Breast epithelium (tissue), 4 donors: ENCODE measurements at places on chromosomes 6 and 20. TPM values are rescaled to one million over a fixed set of nuclear protein-coding genes. Genes with fewer than 3 reads are reported as not detected.

Gene KHDC1
- total RNA-seq: 0.32 TPM

Gene OPRL1
- 2.3 TPM for total RNA-seq

Gene GRM1
- total RNA-seq: 0.16 TPM

DNA sequence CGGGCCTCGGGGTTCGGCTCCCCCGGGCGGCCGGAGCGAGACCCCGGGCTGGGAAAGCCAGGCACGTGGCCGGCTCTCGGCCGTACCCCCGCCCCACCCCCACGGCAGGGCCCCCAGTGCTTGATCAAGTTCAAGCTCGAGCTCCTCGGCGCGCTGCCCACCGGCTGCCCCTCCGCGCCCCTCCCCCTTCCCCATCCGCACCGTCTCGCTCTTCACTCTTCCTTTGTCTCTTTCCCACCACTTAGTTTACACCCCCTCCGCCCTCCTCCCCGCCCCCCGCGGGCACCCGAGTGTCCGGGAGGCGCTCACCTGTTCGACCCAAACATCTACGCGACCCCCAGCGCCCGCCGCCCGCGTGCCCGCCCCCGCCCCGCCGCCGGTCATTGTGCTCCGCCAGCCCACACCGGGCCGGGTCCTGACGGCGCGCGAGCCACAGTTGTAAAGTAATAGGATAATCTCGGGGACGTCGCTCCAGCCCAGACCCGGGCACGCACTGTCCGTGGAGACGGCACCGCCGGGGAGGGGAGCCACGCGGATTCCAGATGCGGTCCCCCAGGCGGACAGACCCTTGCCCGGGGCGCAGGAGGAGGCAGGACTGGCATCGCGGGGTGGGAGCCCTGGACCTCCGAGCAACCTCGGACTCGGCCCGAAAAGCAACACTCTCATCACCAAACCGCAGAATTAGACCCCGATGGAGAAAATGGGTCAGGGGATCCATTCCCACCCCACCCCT is 100.7 kb downstream of the NOL4L start:
- no peaks in the 10 kb centered on the region for H3K36me3 ChIP-seq
- H3K27me3 ChIP-seq: no peaks in the 10 kb centered on the region
- H3K27ac ChIP-seq: peak overlapping the region; percentile 96
- peak overlapping the region; percentile 72 for H3K4me3 ChIP-seq
- no peak for DNase-seq
- H3K4me1 ChIP-seq: no peaks in the 10 kb centered on the region

- H3K27ac ChIP-seq: no peak overlapping the region
- no peak for DNase-seq
- no peaks in the 10 kb centered on the region for H3K36me3 ChIP-seq
- H3K4me1 ChIP-seq: no peaks in the 10 kb centered on the region
- H3K4me3 ChIP-seq: no peak overlapping the region
- H3K27me3 ChIP-seq: no peaks in the 10 kb centered on the region
These were observed 42.5 kb downstream of the CD109 start for GRCh38 chr6:73738367-73739028.

- no peaks in the 10 kb centered on the region for H3K27me3 ChIP-seq
- no peaks in the 10 kb centered on the region for H3K36me3 ChIP-seq
- H3K4me1 ChIP-seq: no peaks in the 10 kb centered on the region
- no peak for DNase-seq
- H3K27ac ChIP-seq: no peak overlapping the region
These were observed 152.4 kb downstream of the ADAT2 start for GRCh38 chr6:143298071-143298470.

GRCh38 chr20:13341737-13342393 is 120.8 kb downstream of the ISM1 start:
- H3K4me3 ChIP-seq: no peak overlapping the region
- H3K27ac ChIP-seq: peak overlapping the region; percentile 85
- no peaks in the 10 kb centered on the region for H3K4me1 ChIP-seq
- H3K36me3 ChIP-seq: no peaks in the 10 kb centered on the region

- no peaks in the 10 kb centered on the region for H3K36me3 ChIP-seq
- no peak overlapping the region for H3K4me3 ChIP-seq
- H3K27ac ChIP-seq: no peak overlapping the region
- no peak for DNase-seq
These were observed 193.3 kb downstream of the LY86 start for GRCh38 chr6:6781873-6782227.

DNA sequence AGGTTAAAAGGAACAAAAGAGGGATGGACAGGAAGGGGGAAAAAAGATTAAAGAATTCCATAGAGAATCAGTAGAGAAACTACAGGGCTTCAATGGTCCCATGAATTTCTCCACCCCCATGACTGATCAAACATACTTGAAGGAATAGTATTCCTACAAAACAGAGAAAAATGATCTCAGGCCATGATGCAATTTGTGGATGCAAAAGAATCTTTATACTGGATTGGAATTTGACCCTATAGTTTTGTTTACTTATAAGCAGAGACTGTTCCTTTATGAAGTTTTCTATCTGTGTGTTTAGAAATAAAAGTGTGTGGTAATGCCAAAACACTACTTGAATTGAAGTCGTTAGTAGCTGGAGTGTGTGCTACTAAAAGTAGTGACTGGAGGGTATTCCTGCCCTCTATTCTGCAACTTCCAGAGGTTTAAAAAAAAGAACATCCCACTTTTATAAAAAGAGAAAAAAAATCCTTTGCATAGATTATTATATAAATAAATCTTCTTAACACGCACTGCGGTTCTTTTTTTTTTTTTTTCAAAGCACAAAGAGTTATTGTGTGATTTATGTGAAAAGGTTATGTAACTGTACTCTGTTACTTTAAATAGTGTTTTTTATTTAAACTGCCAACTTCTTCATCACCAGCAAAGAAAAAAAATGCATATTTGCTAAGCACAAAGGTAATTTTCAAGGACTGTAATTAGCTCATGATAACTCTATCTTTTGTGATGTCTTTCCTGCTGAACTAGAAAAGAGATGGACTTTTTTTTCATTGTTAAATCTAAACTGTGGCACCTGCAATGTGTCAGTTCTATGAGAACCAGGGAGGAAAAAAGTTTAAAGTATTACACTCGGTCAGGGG is 214.5 kb upstream of the CITED2 start:
- DNase-seq: no peak
- no peak overlapping the region for H3K4me3 ChIP-seq
- H3K36me3 ChIP-seq: no peaks in the 10 kb centered on the region
- no peaks in the 10 kb centered on the region for H3K4me1 ChIP-seq

GRCh38 chr6:2619651-2620050 is 131.1 kb downstream of the MYLK4 start:
- no peaks in the 10 kb centered on the region for H3K27me3 ChIP-seq
- no peaks in the 10 kb centered on the region for H3K36me3 ChIP-seq
- H3K4me3 ChIP-seq: no peak overlapping the region

GRCh38 chr6:166313255-166314070 is 5.3 kb upstream of the PRR18 start:
- no peak for DNase-seq
- H3K27ac ChIP-seq: no peak overlapping the region
- no peaks in the 10 kb centered on the region for H3K27me3 ChIP-seq
- H3K4me1 ChIP-seq: peaks cover under 1% of the 10 kb centered on the region
- no peaks in the 10 kb centered on the region for H3K36me3 ChIP-seq
- H3K4me3 ChIP-seq: no peak overlapping the region

DNA sequence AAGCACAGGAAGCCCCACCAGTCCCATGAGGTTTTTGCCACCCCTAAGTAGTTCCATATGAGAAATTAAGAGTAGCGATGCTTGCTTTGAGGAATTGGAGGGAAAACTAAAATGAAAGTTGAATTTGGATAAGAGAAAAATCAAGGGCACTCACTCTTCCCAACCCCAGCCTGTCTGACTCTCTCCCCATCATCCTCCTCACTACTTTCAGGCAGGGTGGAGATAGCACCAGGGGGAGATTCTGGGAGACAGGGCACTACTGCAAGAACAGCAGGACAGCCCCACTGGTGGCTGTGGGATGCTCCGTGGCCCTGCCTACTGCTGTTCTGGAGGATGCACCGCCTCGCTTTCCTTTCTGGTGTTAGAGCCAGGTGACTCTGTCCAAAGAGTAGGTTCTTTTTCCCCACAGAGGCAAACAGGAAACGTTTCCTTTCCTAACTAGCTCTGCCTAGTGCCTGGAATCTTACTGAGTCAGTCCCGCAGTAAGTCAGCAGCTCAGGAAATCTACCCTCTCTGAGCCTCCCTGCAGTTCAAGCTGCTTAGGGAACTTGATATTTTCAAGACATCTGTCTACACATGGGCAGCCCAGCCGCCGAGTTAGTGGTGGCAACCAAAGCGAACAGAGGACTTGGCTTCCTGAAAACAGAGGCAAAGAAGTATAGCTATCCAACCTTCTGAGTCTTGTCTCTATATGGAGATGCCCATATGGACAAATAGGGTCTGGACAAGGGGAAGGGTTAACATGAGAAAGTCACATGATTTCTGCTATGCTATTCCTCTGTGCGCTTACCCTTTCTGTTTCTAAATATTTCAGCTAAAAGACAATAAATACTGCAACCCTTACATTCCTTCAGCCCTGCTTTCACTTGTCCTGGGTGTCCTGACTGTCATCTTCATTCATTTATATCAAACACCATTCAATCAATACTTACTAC is 11.4 kb downstream of the HLA-E start:
- no peaks in the 10 kb centered on the region for H3K4me1 ChIP-seq
- DNase-seq: no peak
- no peaks in the 10 kb centered on the region for H3K27me3 ChIP-seq
- H3K27ac ChIP-seq: peak overlapping the region; percentile 79
